ENCODE measurements at places on chromosomes 1 and 21.

DNA sequence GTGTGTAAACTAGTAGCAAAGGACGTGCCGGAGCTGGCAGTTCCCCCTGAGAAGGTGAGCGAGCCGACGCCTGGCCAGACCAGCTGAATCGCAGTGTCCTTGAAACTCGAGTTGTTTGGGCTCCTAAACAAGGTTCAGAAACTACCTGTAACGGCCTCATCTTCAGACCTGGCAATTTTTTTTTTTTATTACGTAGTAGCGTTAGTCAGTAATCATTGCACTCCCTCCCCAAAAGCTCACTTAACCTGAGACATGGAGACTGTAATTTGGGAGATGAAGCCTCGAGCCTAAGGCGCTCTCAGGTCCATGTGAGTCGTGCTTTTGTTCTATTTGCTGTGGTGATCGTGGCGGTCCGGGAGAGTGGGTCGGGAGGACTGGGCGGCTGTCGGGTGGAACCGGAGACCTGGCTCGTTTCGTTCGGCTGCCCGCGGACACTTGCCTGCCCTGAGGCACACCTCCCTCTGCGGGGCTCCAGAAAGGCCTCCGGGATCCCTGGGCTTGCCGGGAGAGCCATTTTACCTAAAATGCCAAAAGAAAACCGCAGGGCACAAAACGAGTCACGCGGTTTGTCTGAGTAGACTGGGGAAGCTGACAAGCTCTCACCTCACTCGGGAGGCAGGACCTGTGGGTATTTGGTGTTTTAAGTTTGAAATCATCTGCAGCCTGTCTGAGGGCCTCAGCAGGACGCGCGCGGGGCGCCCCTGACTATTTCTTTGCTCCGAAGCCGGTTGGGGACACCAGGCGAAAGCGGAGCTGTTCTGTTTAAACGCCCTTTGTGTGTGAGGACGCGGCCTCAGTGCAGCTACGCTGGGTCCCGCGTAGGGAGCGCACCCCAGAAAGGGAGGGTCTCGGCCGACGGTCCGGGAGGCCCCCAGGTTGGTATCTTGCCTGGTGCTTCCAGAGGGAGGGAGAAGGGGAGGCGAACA lies 722 bp downstream of the LHX8 start:
- DNase-seq, result no peak

DNA sequence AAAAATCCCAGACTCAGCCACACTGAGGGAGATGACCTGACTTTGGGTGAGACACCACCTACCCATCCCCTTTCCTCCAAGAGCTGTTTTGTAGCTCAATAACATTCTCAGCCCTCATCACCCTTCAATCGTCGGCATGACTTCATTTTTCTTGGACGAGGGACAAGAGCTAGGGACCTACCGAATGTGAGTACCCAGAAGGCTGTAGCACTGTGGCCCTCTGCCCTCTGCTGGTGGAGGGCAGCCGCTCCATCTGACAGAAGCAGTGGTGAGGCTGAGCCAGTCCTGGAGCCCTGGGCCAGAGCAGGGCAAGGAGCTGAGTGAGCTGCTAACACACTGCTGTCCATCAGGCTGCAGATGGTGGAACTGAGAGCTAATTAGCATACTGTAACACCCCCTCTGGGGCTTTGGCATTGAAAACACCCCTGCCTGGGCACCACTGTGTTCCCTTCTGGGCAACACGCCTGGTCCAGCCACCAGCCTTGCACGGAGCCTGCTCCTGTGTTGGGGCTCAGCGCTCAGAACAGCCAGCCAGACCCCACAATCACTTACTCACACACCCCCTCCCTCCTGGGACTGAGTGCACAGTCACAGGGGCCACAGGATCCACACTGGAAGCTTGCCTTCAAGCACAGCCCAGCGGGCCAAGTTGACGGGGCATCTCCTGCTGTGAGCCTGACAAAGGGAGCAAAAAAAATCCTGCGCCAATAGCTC lies 18.3 kb upstream of the ALPL start:
- DNase-seq, result peak; percentile 28

DNA sequence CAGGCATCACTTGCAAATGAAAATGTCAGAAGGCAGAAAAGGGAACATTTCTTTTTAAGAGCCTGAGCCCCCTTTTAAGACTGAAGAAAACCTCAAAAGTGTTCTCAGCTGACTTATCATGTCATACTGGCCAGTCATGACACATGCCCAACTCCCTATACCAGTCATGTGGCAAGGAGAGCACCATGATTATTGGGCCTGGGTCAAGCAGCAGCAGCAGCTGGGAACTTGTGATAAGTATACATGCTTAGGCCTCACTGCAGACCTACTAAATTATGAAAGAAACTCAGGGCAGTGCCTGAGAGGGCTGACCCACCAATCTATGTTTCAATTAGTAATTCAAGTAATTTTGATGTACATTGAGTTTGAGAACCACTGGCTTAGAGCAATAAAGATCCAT lies 8.6 kb downstream of the RO60 start:
- no peak for DNase-seq

- DNase-seq, result peak; percentile 82
Measured at GRCh38 chr1:153658400-153659174, at the start of gene SNAPIN. Gene SNAPIN (plus strand): TSS chr1:153658703. CDS start chr1:153658744, 41 bp downstream.

GRCh38 chr1:85495556-85495955 lies 30.6 kb upstream of the DDAH1 start:
- DNase-seq, result no peak

GRCh38 chr1:207807326-207807689 lies 55.5 kb downstream of the CD46 start:
- no peak for DNase-seq

GRCh38 chr21:25515484-25516405 lies 91.5 kb downstream of the MRPL39 start:
- no peak for DNase-seq

DNA sequence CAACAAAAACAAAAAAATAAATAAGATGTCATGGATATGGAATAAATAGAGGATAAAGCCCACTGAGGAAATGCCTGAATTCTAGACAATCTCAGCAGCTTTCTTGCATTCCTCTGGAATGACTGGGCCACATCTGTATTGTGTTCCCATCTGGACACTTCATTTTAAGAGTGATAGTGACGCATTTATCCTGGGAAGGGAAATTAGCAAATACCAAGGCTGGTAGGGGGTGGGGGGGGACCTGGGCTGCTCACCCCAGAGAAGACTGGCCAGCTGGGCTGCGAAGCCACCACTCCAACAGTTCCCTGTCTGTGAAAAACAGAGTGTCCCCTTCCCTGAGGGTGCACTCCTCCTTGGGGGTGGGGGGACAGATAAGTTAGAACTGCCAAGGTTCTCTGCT lies 106.3 kb downstream of the HIVEP3 start:
- no peak for DNase-seq

DNA sequence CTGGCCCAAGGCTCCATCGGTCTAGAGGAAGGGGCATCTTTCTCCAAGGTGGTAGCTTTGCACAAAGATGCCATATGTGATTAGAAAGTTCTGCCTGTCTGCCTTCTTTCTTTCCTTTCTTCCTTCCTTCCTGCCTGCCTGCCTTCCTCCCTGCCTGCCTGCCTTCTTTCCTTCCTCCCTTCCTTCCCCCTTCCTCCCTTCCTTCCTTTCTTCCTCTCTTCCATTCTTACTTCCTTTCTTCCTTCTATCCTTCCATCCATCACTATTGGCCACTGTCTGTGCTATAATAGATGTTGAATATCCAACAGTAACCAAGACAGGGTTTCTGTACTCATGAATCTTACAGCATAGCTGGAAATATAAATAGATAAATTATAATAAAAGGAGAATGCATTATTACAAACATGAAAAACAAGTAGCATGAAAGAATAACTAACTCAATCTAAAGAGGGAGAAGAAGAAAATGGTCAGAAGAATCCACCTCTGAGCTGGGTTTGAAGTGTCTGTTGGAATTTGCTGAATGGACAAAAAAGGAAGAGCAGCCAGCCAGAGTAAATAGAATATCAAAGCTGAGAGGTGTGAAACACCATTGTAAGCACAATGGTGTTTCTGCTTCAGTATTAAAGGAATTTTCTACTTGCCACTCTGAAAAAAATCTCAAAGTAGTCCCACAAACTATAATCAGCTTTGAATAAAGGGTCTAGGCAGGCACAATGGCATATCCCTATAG lies 250.6 kb upstream of the NR5A2 start:
- DNase-seq, result no peak

DNA sequence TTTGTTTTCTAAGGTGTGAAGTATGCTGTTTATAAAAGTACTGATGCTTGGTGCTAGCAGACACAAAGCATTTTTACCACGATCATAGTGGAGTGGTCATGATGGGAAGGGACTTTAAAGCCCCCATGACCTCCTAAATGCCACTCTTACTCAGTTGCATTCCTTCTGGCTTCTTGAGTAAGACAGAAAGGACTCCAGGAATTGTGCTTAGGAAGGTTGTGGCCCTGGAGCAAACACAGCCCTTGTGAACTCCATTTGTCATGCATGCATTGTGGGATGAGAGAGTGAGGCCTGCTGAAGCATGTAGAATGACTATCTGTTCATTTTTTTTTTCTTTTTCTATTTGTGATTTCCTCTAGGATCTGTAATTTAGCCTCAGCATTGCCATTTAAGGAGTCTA lies 34.2 kb downstream of the AK5 start:
- no peak for DNase-seq

DNA sequence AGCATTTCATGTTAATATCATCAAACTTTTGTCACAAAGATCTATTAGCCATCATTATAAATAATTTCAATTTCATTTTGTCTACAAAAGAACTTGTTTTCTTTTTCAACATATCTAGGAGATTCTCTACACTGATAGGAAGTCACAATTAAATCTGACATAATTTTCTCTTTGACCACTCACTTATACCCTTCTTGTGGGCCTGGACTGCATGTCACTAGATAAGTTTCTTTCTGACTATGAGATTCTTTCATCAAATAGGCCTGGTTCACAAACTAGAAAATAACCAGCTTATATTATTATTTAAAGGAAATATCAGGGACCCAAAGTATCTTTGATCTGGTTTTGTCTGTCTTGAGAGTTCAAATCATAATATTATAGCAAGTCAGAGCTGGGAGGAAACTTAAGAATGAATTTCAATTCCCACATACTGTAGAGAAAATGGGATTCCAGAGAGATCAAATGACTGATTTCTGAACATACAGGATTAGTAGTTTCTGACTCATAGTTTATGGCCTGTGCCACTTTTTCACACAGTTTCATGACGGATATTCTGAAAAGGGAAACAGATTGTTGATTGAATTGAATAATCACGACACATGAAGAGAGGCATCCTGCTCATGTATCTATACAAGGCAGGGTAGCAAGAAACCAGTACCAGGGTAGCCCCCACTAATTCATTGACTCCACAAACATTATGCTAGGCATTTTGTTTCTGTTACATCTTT lies 355.8 kb downstream of the GPATCH2 start:
- DNase-seq, result no peak

- DNase-seq, result no peak
Measured at GRCh38 chr1:16296643-16297042, 55.6 kb downstream of the FBXO42 start.

- no peak for DNase-seq
Measured at GRCh38 chr1:57464756-57465155, 40.9 kb upstream of the DAB1 start.

- DNase-seq, result no peak
Measured at GRCh38 chr1:26529405-26529654, 231 bp upstream of the RPS6KA1 start.

DNA sequence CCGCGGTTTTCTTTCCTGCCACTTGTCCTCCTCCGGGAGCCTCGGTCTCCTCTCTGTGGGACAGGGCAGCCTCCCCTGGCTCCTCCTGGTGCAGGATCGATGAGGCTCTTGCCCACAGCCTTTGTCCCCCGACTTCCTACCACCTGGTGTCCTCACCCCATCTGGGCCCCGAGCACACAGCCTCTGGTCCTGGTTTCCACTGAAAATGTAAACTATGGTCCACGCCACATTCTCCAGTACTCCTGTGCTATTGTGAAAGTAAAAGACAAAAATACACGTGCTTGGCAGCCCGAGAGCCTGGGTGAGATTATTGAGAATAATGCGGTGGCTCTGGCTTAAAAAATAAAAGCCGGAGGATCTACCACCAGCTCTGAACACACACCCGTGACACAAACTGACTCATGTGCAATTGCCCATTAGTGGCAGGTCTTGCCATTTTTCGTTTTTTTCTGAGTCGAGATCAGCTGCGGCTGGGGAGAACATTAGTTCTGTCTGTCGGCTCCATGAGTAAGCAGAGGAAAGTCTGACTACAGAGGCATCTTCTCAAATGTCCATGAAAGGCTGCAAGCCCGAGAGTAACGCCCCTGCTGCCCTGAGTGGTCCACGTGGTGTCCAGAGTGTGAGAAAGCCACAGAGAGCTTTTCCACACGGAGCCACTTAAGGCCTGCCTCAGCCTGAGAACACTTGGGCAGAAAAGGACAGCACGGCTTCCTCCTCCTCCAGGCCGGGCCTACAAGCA lies 5.7 kb upstream of the COL6A2 start:
- DNase-seq, result no peak

DNA sequence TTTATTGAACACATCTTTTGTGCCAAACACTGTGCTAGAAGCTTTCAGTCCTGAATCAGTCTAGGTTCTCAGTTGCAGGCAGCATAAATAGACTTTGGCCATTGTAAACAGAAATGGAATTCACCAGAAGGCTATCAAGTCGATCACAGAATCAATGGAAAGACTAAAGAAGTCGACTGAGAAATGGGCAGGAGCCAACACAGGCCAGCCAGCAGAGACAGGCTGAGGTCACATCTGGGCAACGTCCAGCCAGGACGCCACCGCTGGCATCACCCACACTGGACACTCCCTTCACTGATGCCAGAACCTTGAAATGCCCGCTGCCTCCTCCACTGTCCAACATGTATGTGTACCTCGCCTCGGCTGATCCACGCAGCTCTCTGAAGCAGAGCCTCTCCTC lies 5.5 kb upstream of the CNTN2 start:
- DNase-seq, result no peak

GRCh38 chr1:184145083-184145482 lies 93.6 kb downstream of the TSEN15 start:
- no peak for DNase-seq

DNA sequence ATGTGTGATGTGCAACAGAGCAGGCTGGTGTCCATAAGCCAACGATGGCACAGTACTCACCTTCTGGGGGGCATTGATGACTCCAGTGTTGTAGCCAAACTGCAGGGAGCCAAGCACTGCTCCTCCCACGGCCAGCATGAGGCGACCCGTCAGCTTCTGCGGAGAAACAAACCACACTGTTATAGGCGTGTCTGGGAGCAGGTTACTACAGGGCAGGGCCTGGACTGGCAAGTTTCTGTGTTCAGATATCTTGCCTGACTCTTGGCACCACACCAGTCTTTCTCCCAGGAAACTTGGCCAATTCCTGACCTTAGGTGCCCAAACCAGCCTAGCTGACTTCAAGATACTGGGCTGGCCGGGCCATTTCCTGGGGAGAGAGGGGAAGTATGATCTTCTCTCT lies 15.5 kb downstream of the SLC2A1 start:
- DNase-seq, result no peak

DNA sequence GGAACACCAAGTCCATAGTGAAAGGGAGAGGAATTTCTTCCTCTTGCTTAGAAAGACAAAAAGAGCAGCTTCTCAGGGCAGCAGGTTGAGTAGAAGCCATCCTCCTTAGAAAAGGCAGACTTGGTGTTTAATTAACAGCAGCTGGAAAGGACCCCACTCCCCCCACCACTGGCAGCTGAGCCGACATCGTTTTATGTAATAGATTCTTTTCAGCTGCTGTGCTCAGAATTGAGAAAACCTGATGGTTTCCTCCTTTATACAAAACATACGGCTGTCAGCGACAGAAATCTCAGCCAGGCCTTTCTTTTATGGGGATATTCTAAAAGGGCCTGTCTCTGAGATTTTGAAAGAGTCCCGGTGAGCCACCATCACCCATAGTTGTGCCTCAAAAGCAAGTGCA lies 49.9 kb downstream of the MAN1C1 start:
- no peak for DNase-seq

Measured in stimulated activated CD4-positive, alpha-beta T cell treated with anti-CD3 and anti-CD28 coated beads, Interleukin-15, amount 100 ng/mL, for 48 hours (primary cell).